Cortex of kidney (tissue), 1 donor: ENCODE measurements at places on chromosomes 1 and 21.

DNA sequence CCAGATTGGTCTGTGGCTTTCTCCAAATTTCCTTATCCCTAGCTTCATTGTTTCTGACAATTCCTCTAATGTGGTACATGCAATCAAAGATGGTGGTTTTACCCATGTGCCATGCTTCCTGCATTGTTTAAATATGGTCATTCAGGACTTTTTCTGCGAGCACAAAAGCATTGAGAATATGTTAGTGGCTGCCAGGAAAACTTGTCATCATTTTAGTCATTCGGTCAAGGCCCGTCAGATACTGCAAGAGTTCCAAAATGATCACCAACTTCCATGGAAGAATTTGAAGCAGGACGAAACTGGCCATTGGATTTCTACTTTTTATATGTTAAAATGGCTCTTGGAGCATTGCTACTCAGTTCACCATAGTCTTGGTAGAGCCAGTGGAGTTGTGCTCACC lies 3.7 kb downstream of the ZBED6 start:
- DNase-seq: no peak

GRCh38 chr1:176542352-176542751 lies 79.4 kb downstream of the PAPPA2 start:
- no peak for DNase-seq

- DNase-seq: no peak
These were observed 7.1 kb downstream of the BLACAT1 start for GRCh38 chr1:205448540-205449253.

DNA sequence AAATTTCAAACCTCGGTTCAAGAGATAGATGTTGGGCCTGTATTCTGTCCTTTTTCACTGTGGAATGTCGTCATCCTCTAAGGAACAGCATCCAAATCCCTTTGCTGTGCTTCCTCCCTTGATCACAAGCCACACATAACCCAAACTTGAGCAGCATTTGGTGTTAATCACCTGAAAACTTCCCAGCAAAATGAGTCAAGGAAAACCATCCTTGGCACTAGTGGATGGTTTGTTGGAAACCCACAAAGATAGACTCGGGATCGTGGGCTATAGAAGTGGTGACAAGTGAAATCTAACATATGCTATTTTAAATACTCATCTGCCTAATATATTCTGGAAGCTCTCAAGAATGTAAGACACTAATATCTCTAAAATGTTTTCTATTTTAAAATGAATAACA lies 459.1 kb downstream of the SETD4 start:
- no peak for DNase-seq

GRCh38 chr1:93839753-93840152 lies 39.3 kb downstream of the DNTTIP2 start:
- DNase-seq: no peak

DNA sequence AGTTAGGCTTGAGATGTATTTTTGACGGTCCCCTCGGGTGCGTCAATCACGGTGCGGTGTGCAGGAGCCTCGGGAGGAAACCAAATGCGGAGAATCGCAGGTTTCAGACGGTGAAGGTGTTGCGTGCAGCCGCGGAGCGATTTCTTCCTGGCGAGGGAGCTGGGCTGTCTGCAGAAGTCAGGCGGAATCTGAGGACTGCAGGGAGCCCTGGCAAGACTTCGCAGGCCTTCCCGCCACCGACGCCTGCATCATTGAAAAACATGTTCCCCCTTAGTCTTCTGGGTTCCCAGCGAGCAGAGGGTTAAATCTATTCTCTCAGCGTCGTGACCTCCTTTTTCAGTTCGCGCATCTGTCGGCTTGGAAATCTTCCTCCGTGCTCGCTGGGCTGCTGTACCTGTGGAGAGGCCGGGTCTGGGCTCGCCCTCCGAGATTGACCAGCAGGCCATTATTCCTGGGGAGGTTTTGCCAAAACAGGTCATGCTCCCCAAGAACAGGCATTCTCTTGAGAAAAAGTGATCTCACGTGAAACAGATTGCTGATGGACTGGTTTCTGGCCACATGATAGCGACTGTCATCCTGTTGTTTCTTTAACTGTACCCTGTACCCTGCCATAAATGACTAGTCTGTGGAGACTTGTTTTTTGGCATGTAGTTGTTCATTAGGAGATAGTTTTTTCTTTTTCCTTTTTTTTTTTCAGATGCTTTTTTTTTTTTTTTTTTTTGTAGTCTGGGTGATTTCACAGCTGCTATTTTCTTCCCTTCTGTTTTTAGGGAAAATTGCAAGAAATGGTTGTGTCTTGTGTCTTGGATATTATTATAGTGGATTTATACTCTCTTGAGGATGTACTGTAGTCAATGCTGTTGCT lies 894 bp downstream of the EPB41 start:
- no peak for DNase-seq

DNA sequence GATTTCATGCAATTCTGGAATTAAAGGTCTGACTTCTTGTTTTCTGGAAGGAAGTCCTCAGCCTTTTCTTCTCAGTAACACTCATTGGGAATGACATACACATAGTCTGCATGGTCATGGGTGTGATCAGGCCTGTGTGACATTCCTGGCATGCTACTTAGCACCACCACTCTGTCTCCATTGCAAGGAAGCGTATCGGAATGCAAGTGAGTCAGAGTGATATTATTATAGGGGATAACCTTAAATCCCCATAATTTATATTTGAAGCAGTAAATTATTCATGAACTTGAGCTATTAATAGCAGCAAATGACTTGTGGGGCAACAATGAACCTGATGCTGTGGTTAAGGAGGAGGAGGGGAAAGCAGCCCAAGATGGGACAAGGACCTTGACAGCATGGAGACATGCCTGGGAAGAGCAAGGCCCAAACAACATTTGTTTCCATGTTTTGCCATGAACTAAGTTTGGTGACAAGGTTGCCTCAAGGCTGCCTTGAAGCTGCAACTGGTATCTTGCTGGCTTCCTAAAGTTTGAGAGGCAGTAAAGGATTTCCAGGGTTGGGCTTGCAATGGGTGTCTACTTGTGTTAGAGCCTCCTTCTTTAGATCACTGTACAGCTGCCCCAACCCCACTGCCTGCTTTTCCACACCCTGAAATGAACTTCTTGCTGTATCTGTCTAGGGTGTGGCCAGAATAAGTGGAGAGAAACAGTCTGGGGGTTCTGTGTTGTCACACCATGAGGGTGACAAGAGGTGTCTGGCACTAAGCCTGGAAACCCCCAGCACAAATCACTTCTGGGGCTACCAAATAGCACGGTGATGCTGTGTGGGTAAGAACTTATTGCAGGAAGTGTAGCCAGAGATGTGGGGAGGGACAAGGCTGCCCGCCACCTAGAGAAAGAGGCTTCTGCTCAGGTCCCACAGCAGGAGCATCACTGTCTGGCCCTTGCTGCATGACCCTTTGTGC lies 4.6 kb downstream of the MAB21L3 start:
- DNase-seq: no peak

DNA sequence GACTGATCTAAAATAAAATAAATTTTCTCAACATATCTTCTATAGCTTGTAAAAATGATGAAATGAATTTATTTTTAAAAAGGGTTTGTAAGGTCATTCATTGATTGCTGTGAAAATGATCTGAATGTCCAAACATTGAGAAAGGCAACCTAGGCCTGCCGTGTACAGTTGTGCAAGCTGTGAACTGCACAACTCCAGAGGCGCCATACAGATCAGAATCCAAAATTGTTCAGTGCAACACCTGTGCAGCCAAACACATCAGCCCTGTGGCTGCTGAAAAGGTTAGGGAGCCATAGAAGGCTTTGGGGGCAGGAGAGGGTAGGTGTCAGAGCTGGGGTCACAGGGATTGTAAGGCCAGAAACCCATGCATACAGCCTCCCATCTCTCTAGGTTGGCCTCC lies 9.9 kb upstream of the ZC3H12A start:
- no peak for DNase-seq

DNA sequence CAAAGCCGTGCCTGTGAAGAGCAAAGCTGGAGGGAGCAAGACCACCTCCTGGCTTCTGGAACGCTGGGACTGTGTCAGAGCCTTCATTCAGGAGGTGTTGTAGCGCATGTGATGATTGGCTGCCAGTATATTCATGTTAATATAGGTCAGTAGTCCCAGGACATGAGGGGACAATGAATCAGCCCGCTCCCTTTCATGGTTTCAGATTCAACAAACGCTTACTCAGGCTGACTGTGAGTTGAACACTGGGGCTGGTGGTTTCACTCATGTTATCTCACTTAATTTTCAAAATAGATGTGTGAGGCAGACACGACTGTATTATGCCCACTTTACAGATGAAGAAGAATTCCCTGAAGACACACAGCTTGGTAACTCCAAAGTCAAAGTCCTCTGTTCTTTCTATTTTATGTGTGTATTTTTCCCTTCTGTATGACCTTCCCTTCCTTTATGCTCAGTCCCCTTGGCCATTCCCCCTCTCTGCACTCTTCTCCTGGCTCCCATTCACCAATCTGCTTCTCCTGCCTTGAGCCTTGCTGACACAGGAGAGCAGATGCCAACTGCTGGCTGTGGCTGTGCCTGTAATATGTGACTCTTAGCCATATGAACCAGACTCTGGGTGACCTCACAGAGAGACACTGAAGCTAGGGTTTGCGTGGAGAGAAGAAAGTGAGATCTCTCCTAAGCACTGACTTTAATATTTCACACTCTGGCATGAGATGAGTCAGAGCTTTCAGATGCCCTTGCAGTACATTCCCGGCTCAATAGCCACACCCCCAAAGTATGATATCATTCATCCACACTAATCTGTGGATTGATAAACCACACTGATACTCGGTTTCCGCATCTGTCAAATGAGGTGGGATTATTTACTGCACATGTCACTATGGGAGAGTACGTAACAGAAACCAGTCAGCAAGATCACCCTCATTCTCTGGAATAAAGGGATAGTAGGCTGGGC lies 31.4 kb upstream of the KIRREL1 start:
- no peak for DNase-seq

GRCh38 chr1:158003406-158003800 lies 10.0 kb downstream of the KIRREL1 start:
- no peak for DNase-seq

DNA sequence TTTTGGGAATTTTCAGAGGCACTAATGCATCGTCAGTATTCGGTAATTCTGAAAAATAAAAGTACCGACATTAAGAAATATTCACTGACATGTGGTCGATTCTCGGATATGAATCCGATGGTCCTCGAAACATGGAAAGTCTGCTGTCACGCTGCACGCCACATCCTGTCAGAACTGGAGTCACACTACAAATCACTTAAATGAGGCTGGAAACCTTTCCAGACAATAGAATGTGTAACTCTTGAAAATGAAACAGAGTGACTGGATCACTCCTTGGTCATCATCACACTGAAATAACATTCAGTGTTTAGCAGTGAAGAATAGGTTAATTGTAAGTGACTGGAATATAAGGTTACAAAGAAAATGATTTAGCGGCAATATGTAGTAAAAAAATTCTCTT lies 620.1 kb upstream of the ADAMTS5 start:
- DNase-seq: no peak

- DNase-seq: no peak
These were observed 8.5 kb downstream of the KYAT3 start for GRCh38 chr1:88983791-88984559.

DNA sequence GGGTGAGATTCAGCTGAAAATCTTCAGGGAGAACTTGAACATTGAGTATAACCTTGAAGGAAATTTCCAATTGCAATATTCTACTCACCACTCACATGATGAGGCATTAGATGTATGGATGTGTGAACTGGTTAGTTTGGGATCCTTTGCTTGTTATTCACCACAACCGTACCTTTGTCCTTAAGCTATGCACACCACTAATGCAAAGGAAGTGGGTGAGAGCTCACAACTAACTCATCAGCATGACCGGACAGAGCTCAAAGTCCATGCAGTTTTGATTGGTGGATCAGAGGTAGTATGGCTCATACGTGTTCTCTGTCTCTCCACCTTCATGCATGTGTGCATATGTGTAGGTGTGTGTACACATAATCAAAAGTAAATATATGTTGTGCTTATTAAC lies 43.5 kb upstream of the MROH9 start:
- no peak for DNase-seq

GRCh38 chr1:195332102-195332501 lies 1276.1 kb downstream of the KCNT2 start:
- no peak for DNase-seq

GRCh38 chr1:25821630-25822091 lies 1.9 kb downstream of the MTFR1L start:
- DNase-seq: no peak

GRCh38 chr1:201344206-201345080 lies 33.0 kb downstream of the TNNT2 start:
- DNase-seq: no peak

DNA sequence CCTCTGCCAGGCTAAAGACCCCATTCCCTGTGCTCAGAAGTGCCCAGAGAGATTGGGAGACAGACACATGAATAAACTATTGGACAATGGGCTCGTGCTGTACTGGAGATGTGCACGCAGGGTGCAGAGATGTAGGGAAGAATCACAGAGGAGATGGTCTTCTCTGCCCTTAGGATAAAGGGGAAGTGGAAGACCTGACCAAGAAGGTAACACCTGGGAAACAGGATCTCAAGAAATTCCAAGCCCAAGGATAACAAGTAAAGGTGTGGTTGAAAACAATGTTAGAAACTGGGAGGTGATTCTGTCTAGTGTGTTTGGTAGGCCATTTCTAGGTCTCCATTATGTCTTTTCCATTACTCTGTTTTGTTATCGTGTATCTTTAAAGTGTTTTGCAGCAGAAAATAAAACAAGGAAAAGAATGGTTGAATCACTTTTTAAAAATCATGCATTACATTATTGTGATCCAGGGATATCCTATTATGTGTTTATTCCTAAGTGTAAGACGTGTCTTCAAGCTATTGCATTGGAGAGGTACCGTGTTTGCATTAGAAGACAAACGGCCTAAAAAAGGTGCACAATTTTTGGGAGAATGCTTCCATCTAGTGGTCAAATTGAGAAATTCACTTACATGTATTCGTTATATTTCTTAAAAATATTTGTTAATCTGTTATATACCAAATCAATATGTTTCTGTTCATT lies 40.8 kb upstream of the KCTD3 start:
- DNase-seq: no peak

- no peak for DNase-seq
These were observed 118.1 kb downstream of the PGBD5 start for GRCh38 chr1:230308039-230308438.

- no peak for DNase-seq
These were observed 3.8 kb downstream of the UBE2G2 start for GRCh38 chr21:44797775-44798174.
